ENCODE measurements at places on chromosomes 3 and 15.

- DNase-seq: no peak
Measured at GRCh38 chr3:50078622-50079021, 10.1 kb upstream of the RBM5 start.

- no peak for DNase-seq
Measured at GRCh38 chr3:134362221-134362620, 12.0 kb downstream of the AMOTL2 start.

GRCh38 chr15:85804481-85805170 lies 9.9 kb upstream of the KLHL25 start:
- no peak for DNase-seq

GRCh38 chr3:98977520-98977919 lies 76.0 kb upstream of the DCBLD2 start:
- no peak for DNase-seq

DNA sequence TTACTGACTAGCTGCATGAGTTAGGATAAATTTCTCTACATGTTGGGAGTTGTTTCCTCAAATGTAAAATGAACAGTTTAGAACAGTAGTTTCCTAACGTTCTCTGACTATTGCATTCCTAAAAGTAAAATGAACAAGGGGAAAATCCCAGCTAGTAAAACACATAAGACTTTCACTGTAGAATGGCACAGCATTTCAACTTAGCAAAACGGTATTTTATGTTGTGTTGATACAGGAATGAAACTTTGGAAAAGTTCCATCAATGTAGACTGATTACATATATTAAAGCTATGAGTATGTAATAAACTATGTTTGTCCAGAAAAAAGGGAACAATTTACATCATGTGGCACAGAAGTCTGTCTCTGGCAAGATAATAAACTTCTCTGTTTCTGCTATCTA lies 297.4 kb upstream of the EPHA3 start:
- no peak for DNase-seq

DNA sequence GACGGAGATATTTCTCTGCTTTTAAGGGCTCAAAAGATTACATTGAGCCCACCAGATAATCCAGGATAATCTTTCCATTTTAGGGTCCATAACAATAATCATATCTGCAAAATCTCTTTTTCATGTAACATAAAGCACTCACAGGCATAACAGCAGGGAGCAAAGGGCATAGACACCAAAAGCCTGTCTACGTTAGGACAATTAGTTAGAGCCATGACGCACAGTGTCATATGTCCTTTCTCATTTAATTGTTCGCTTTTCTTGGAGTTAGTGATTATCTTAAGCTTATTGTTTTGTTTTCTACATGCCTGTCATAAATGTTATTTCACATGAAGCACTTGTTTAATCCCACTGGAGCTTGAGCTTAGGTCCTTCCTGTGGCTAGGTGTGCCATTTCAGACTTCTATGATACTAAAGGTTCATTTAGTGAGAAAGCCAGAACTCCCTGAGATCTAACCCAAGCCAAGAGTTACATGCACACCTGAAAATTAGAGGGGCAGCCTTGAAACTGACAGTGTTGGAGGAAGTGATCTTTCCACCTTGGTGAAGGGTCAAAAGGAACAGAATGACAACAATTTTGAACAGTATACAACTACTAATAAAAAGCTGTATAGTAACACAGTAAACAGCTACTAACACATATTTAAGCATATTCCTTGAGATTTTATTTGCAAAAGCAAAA lies 11.7 kb upstream of the HHATL start:
- no peak for DNase-seq

DNA sequence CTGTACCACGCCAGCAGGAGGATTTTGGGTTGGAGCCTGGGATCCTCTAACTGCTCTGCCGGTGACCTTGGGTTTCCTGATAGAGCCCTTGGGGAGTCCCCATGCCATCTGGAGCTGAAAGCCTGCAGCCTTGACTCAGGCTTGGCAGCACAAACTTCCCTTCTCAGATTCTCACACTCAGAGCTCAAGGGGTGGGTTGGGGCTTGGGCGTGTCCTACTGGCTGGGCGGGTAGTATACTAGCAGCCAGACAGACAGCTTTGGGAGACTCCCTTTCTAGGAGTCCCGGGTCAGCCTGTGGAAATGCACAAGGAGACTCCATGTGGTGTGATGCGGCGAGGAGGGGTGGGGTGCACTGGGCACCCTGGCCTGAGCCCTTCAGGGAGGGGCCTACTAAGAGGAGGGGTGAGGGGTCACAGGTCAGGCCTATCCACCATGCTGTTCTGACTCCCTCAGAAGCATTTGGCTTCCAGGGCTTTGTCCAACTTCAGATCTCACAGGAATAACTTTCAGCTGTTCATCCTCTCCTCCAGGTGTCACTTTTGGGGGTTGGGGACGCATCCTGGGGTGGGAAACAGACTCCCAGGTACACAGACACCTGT lies 21.6 kb upstream of the PLXNA1 start:
- no peak for DNase-seq

- no peak for DNase-seq
Measured at GRCh38 chr3:33900809-33901505, 102.5 kb downstream of the PDCD6IP start.

DNA sequence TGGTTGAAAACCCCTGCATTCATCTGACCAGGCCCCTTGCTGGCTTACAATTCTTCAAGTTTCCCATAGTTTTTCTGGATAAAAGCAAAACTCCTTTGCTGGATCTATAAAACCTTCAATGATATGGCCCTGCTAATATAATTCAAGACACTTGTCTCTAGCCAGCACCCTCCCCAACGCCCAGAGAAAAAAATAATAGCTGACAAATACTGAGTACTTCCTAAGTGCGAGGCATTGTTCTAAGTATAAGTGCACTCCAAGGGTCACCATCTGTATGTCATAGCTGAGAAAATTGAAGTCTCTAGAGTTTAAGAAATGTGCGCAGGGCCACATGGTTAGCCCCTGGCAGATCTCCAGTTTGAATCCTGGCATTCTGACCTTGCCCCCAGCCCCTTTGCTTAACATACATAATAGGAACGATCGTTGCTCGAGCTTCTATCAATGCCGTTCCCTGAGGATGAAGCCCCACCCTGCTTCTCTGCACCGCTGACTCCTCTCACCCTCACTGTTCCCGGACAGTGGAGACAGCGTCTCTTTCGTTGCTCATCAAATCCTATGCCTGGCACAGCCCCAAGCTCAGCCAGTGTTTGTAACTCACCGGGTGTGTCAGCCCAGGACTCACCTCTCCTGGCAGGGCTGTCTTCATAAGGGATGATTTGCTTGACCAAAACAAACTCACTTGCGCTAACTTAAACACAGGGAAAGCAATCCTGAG lies 377.1 kb upstream of the PROK2 start:
- no peak for DNase-seq

- no peak for DNase-seq
Measured at GRCh38 chr15:77291107-77291506, 128.8 kb downstream of the PEAK1 start.

- DNase-seq: no peak
Measured at GRCh38 chr3:138862924-138863775, 28.4 kb upstream of the PIK3CB start.

GRCh38 chr15:58233341-58233740 lies 95.2 kb downstream of the AQP9 start:
- DNase-seq: no peak

GRCh38 chr3:37096975-37097374 lies 77.4 kb downstream of the LRRFIP2 start:
- no peak for DNase-seq

DNA sequence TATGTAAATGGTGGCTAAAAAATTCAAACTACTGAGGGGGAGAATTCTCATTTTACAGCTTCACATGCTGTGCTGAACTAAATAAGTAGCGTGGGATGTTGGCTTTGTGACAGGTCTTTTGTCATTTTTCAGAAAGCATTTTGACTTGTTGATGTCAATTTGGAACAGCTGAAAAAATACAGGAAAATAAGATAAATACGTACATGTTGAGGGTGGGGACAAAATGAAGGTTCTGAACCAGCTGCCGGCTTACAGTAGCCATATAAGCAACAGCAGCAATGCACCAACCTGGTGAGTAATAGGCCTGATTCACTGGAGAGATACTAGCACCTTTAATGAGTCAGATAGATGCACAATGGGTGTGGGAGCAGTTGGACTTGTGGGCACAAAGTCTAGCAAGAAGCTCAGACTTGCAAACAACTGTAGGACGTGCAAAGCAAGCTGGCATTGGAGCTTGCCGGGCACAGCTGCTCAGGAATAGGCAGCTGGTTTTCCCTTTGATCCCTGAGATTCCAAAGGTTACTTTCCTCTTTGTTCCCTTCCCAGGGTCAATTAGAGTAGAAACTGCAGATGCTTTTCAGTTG lies 12.9 kb downstream of the B3GNT5 start:
- DNase-seq: peak; percentile 71

DNA sequence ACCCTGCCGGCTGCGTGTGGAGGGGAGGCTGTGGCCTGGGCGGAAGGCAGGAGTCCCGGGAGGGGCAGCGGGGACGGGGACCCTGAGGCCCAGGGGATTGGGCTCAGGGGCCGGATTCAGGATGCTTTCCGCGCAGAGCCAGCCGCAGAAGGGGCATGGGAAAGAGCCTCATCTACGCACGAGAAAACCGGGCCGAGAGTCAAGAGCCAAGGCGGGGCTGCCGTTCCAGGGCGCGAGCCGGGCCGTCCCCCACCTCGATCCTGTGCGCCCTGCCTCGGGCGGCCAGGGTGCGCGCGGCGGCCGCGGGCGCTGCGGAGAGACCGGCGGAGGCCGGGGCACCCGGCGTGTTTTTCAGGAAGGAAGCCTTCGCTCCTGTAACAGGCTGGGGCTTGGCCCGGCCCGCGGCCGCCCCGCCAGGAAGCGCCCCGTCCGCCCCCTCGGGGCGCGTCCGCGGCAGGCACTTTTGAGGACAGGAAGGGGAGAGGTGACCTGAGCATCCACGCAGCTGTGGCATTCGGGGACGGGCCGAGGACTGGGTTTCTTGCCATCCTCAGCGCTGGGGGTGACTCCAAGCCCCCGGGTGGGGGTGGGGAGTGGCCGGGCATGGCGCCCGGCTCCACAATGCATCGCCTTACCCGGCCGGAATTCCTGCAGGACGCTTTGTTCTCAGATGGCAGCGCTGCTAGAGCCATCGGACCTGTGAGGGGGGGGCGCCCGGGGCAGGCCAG lies 62.3 kb upstream of the GATA2 start:
- DNase-seq: no peak

GRCh38 chr3:29639578-29640290 lies 358.9 kb downstream of the RBMS3 start:
- DNase-seq: no peak

DNA sequence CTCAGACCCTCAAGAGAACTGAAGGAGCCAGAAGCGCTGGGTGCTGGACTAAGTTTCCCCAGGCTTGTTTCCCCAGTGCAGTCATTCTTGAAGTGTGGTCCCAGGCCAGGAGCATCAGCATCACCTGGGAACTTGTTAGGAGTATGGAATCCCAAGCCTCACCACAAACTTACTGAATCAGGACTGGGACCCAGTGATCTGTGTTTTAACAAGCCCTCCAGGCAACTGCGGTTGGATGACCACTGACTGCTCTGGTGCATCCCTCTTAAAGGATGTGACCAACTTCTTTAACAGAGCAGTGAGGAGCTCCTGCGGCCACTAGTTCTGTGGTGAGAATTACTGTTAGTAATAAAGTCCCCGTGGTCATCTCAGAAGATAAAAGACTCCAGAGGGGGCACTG lies 62.4 kb upstream of the DAZL start:
- no peak for DNase-seq

- DNase-seq: no peak
Measured at GRCh38 chr3:23017801-23018200, 185.3 kb upstream of the UBE2E2 start.

DNA sequence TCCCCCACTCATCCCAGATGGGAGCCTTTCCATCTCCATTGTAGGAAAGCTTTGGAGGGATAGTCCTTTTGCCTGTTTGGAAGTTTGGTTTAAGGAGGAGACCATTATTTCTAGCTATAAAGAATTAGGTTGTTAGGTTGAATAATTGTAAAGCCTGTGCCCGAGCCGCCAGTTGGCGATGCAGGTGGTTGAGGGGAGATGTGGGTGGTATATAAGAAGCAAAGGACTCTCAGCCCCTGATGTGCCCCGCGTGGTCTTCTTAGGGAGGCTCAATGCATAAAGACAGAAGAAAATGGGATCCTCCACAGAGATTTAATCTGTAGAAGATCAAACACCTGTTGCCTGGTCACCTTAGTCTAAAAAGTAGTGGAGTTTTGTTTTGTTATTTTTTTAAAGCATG lies 55.7 kb downstream of the CHDH start:
- DNase-seq: no peak

GRCh38 chr3:172562871-172563865 lies 39.9 kb upstream of the TNFSF10 start:
- peak; percentile 55 for DNase-seq

DNA sequence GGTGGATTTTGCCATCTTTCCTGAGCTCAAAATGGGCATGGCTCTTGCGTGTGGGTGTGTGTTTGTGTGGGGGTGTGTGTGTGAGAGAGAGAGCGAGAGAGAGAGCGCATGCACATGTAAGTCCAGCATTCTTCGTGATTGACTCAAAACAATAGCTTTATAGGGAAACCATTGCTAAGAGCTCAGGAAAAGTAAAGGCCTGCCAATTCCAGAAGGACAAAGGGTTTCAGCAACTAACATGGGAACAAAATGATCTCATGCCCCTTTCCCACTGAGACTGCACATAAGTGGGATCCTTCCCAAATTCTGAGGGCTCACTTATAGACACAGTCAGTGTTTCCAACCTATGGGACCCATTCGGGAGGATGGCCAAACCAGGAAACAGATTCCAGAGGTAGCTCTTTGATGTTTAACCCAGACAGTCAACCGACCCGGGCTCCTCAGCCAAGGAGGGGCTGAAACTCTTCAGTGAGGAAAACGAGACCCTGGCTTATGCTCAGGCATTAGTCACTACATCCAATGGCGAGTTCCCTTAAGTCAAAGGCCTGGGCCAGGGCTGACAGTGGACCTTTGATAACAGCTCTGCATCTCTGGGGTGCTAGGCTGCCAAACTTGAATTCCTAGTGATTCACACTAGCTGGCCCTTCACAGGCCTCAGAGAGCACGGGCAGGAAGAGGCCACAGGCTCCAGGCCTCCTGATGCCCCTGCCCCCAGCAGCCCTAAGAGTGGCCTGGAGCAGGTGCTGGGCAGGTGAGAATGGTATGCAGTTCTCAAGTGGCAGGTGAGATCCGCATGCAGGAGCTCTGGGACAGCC lies 305.0 kb upstream of the C2CD4B start:
- no peak for DNase-seq

- DNase-seq: no peak
Measured at GRCh38 chr3:42229266-42229941, 36.6 kb downstream of the CCK start.

DNA sequence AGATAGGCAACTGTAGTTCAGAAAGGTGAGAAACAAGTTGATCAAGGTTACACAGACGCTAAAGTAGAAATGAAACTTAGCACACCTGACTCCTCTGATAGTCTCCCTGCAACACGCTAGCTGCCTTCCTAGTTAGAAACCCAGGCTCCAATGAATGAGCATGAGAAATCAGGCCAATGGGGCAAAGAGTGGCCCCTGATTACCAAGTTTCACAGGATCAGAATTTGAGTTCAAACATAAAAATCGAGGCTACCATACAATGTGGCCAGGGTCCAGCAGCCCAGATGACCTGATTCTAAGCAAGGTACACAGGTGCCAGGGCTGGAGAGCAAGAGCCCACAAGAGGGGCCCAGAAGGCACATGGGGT lies 7.7 kb downstream of the PLD1 start:
- no peak for DNase-seq

All from stimulated activated CD4-positive, alpha-beta T cell treated with anti-CD3 and anti-CD28 coated beads, Interleukin-4, amount 100 ng/mL, for 24 hours (primary cell).